IgD-negative memory B cell (primary cell): ENCODE measurements at places on chromosomes 7 and 10. TPM values are rescaled to one million over a fixed set of nuclear protein-coding genes. Genes with fewer than 3 reads are reported as not detected.

MAPK8 gene
- polyA plus RNA-seq, result 9.3 TPM

GPRIN2 gene
- not detected for polyA plus RNA-seq

GIMAP5 gene
- polyA plus RNA-seq, result 16.3 TPM

SGCE gene
- 9.0 TPM for polyA plus RNA-seq

TFPI2 gene
- not detected for polyA plus RNA-seq

ATP6V0E2 gene
- polyA plus RNA-seq, result 51.8 TPM

AUTS2 gene
- polyA plus RNA-seq, result 8.9 TPM

PDE1C gene
- not detected for polyA plus RNA-seq

AGMO gene
- polyA plus RNA-seq, result not detected

CHST3 gene
- not detected for polyA plus RNA-seq
